Effector memory CD8-positive, alpha-beta T cell (primary cell): ENCODE measurements at places on chromosomes 7 and 10.
A peak's percentile ranks its signal among the peaks of the same experiment; 100 is the strongest.

GRCh38 chr10:131400513-131400912 lies 89.0 kb upstream of the TCERG1L start:
- H3K27me3 ChIP-seq = no peaks in the 10 kb centered on the region
- H3K4me1 ChIP-seq = no peaks in the 10 kb centered on the region
- no peak overlapping the region for H3K4me3 ChIP-seq
- no peak for DNase-seq
- no peaks in the 10 kb centered on the region for H3K36me3 ChIP-seq

DNA sequence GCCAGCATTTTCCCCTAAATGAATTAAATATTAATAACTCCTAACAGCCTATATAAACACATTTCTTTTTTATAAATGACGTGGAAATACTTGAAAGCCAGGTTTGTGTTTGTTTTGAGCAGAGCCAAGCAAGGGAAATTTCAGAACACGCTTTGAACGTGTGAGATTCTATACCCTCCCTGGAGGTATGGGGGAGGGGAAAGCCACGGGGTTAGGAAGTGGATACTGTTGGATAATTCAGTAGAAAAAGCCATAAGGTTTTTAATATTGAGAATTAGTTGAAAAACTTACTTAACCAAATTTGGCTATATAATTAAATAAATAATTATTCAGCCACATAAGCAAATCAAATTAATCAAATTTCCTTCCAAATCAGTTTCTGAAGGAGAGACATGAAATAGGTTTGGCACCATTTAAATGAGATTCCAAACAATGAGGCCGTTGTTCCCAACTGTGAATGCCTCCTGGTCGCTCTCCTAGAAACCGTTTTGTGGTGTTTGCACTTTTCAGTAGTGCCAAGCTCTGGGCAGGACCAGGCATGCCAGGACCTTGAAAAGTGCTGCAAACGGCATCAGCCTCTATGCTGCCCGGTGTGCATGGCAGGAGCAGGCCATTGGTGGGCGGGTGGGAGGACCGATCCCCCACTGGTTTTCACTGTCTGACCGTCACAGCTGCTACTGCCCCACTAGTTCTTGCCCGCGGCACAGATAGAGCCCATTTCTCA lies 88.1 kb downstream of the SEPTIN14 start:
- no peak overlapping the region for H3K27ac ChIP-seq
- H3K36me3 ChIP-seq = peaks cover 6% of the 10 kb centered on the region
- no peak overlapping the region for H3K4me3 ChIP-seq
- no peaks in the 10 kb centered on the region for H3K4me1 ChIP-seq
- no peak for DNase-seq

GRCh38 chr7:107505997-107506673 lies 36.3 kb downstream of the GPR22 start:
- no peaks in the 10 kb centered on the region for H3K27me3 ChIP-seq
- H3K4me3 ChIP-seq = no peak overlapping the region
- peaks cover 27% of the 10 kb centered on the region for H3K4me1 ChIP-seq
- no peak for DNase-seq
- H3K36me3 ChIP-seq = peaks cover 4% of the 10 kb centered on the region

DNA sequence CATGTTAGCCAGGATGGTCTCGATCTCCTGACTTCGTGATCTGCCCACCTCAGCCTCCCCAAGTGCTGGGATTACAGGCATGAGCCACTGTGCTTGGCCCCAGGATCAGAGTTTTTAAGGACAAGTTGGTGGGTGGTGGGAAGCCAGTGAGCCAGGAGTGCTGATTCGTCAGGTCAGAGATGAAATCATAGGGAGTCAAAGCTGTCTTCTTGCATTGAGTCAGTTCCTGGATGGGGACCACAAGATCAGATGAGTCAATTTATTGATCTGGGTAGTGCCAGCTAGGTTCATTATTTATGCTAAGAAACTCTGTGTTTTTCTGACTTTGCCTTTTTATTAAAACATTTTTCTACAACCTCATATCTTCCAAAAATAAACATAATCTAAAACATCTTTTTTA lies 423.8 kb downstream of the ARL4A start:
- no peaks in the 10 kb centered on the region for H3K36me3 ChIP-seq
- H3K27ac ChIP-seq = no peak overlapping the region
- peaks cover 5% of the 10 kb centered on the region for H3K27me3 ChIP-seq
- H3K4me1 ChIP-seq = no peaks in the 10 kb centered on the region

GRCh38 chr10:74008212-74008731 lies 10.4 kb downstream of the VCL start:
- no peaks in the 10 kb centered on the region for H3K27me3 ChIP-seq
- DNase-seq = no peak
- H3K36me3 ChIP-seq = peaks cover 18% of the 10 kb centered on the region
- no peak overlapping the region for H3K4me3 ChIP-seq
- H3K4me1 ChIP-seq = peaks cover 37% of the 10 kb centered on the region
- peak overlapping the region; percentile 35 for H3K27ac ChIP-seq

DNA sequence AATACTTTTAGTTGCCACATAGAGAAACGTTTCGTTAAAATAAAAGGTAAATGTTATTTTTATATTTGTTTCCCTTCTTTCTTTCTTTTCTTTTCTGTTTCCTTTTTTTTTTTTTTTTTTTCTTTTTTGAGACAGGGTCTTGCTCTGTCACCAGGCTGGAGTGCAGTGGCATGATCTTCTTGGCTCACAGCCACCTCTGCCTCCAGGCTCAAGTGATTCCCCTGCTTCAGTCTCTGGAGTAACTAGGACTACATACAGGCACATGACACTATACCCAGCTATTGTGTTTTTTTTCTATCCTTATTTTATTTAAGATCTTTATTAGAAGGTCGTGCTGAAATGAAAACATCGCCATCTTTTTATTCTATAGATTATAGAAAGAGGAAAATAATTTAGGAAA lies 661.8 kb upstream of the MBL2 start:
- no peaks in the 10 kb centered on the region for H3K27me3 ChIP-seq
- DNase-seq = no peak
- H3K4me3 ChIP-seq = no peak overlapping the region
- peaks cover 3% of the 10 kb centered on the region for H3K36me3 ChIP-seq
- H3K27ac ChIP-seq = no peak overlapping the region

GRCh38 chr7:114419441-114420272 lies 5.0 kb downstream of the FOXP2 start:
- DNase-seq = no peak
- no peak overlapping the region for H3K4me3 ChIP-seq
- H3K36me3 ChIP-seq = no peaks in the 10 kb centered on the region
- H3K27ac ChIP-seq = no peak overlapping the region
- no peaks in the 10 kb centered on the region for H3K27me3 ChIP-seq

DNA sequence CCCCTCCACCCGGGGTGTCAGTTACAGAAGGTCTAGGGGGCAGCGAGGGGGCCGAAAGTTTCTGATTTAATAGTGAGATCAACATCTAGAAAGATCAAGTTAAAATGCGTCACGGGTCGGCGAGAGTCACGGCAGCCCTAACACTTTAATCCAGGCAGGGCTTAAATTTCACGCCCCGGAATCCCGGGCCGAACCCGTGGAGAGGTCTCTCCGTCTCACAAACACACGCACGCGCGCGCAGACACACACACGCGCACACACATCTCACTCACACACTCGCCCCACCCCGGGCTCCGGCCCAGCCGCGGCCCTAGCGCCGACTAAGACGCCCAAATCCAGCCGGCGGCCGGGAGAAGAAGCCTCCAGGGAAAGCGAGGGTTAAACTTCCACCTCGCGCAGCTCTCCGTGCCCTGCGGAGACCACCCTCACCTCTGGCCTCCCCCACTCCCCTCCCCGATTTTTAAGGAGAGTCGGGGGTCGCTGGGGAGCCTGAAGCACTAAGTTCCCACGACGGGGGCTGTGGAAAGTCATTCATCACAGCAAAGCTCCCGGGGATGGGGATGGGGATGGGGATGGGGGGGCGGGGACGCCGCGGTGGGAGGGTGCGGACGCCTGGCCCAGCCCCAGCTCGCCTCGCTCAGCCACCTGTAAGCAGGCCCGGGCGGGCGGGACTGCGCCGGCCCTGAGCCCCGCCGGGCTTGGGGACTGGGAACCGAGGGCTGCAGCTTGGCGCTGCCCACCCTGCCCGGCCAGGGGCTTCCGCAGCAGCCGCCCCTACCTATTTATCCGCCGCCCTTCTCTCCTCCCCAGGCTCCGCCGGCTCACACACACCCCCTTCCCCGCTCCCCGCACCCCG lies 1.6 kb downstream of the PDGFA start:
- peaks cover 3% of the 10 kb centered on the region for H3K36me3 ChIP-seq
- peaks cover 13% of the 10 kb centered on the region for H3K4me1 ChIP-seq
- no peak for DNase-seq
- H3K27me3 ChIP-seq = peaks cover 29% of the 10 kb centered on the region

- H3K4me3 ChIP-seq = no peak overlapping the region
- H3K27ac ChIP-seq = no peak overlapping the region
- DNase-seq = no peak
- H3K36me3 ChIP-seq = no peaks in the 10 kb centered on the region
- peaks cover 33% of the 10 kb centered on the region for H3K27me3 ChIP-seq
These were observed 193.5 kb upstream of the PITRM1 start for GRCh38 chr10:3366043-3366442.

- no peaks in the 10 kb centered on the region for H3K4me1 ChIP-seq
- no peak overlapping the region for H3K27ac ChIP-seq
- peaks cover 2% of the 10 kb centered on the region for H3K36me3 ChIP-seq
These were observed 32.7 kb downstream of the VWA2 start for GRCh38 chr10:114271779-114272167.

GRCh38 chr10:89649051-89649450 lies 4.0 kb upstream of the PANK1 start:
- no peak overlapping the region for H3K4me3 ChIP-seq
- no peaks in the 10 kb centered on the region for H3K36me3 ChIP-seq
- peaks cover 5% of the 10 kb centered on the region for H3K4me1 ChIP-seq
- no peak overlapping the region for H3K27ac ChIP-seq
- peaks cover 32% of the 10 kb centered on the region for H3K27me3 ChIP-seq

- DNase-seq = no peak
- H3K4me1 ChIP-seq = peaks cover 37% of the 10 kb centered on the region
- no peaks in the 10 kb centered on the region for H3K27me3 ChIP-seq
These were observed 21.2 kb upstream of the LRRC4 start for GRCh38 chr7:128052404-128052803.

DNA sequence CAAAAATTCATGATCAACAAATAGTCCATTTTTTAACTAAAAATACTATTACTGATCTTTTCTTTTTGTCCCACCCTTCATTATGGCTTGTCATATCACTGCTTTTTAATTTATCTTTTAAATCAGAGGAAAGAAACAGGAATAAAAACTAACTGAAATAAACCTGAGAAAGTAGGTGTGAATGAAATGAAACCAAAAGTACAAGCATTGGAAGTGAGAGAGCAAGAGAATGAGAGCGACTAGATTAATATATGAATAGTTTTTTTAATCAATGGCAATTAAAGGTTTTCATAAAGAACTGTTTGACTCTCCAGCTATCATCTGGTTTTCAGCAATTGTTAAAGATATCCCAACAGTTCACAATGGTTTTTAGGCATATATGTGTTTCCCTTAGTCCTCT lies 137.8 kb downstream of the SPAG6 start:
- H3K4me3 ChIP-seq = peak overlapping the region; percentile 26
- no peak overlapping the region for H3K27ac ChIP-seq
- peaks cover 9% of the 10 kb centered on the region for H3K4me1 ChIP-seq
- peaks cover 23% of the 10 kb centered on the region for H3K27me3 ChIP-seq
- peaks cover 3% of the 10 kb centered on the region for H3K36me3 ChIP-seq
- no peak for DNase-seq

DNA sequence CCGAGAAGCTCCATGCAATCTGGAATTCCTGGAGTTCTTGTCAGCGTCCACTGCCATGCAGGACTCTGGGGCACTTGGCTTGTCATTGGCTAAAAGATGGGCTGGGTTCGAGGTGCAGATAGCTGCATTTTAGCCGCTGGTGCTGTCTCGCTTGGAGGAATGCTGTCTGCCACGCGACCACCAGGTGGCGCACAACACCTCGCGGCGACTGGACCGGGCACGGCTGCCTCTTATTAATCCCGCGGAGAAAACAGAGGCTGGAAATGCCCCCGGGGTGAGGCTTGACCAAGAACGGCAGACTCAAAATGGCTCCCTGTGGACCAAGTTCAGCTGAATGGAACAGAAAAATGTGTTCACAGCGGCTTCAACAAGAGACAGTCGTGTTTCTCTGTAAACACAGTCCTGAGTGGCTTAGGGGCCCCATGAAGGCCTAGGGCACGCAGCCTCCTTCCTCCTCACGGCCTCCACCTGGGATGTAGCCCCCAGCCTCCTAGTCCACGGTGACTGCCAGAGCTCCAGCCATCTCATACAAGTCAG lies 46.2 kb downstream of the AOC1 start:
- H3K36me3 ChIP-seq = no peaks in the 10 kb centered on the region
- H3K4me1 ChIP-seq = peaks cover 4% of the 10 kb centered on the region
- no peak overlapping the region for H3K27ac ChIP-seq
- peak overlapping the region; percentile 38 for H3K4me3 ChIP-seq

- no peak overlapping the region for H3K4me3 ChIP-seq
- H3K4me1 ChIP-seq = no peaks in the 10 kb centered on the region
- no peaks in the 10 kb centered on the region for H3K36me3 ChIP-seq
- no peak overlapping the region for H3K27ac ChIP-seq
- no peaks in the 10 kb centered on the region for H3K27me3 ChIP-seq
- no peak for DNase-seq
These were observed 381.4 kb downstream of the DGKB start for GRCh38 chr7:14521183-14521582.

- H3K4me3 ChIP-seq = no peak overlapping the region
- no peaks in the 10 kb centered on the region for H3K4me1 ChIP-seq
- no peaks in the 10 kb centered on the region for H3K36me3 ChIP-seq
These were observed 15.0 kb upstream of the DMTF1 start for GRCh38 chr7:87137271-87137670.

- DNase-seq = no peak
- no peaks in the 10 kb centered on the region for H3K27me3 ChIP-seq
- peaks cover 15% of the 10 kb centered on the region for H3K36me3 ChIP-seq
- peak overlapping the region; percentile 87 for H3K27ac ChIP-seq
- H3K4me3 ChIP-seq = peak overlapping the region; percentile 87
These were observed 7.8 kb upstream of the PDCD4 start for GRCh38 chr10:110863956-110864355.

GRCh38 chr10:10869592-10869991 lies 148.1 kb upstream of the CELF2 start:
- no peak overlapping the region for H3K4me3 ChIP-seq
- DNase-seq = no peak
- no peak overlapping the region for H3K27ac ChIP-seq
- peaks cover 37% of the 10 kb centered on the region for H3K27me3 ChIP-seq
- H3K36me3 ChIP-seq = no peaks in the 10 kb centered on the region

DNA sequence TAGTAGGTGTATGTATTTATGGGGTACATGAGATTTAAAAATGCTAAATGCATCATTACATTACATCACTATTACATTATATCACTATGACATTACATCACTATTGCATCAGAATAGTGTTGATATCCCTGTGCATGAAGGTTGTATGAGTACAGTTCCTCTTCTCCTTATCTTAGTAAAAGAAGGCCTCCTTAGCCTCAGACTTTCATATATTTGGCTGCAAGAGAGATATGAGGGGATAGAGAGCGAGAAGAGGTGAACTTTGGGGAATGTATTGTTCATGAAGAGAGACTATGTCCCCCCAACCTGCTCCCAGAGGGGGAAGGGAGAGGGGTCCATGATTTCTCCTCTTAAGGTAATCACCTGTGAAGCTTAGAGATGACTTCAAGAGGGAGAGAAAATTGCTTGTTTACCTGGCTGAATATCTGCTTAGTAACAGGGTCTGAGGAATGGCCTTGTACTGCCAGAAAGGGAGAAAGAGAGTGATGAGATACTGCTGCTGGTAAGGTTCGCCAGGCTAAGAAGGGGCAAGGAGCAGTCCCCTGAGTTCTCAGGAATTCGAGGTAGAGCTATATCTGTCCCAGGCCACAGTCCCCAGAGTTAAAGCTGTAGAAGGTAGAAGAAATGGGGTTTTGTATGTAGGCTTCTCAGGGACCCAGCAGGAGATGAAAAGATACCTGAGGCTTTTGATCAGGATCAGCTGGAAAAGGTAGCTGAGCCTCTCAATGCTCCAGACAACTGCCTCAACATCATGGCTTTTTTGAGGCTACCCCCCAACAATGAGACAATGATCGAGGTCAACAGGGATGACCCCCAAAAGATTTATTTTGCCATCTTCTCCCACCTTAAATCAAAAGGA lies 168.4 kb upstream of the WNT16 start:
- no peaks in the 10 kb centered on the region for H3K36me3 ChIP-seq
- DNase-seq = no peak
- H3K27ac ChIP-seq = no peak overlapping the region
